Dermis microvascular lymphatic vessel endothelial cell (primary cell): ENCODE measurements at places on chromosomes 1 and 21. TPM values are rescaled to one million over a fixed set of nuclear protein-coding genes. Genes with fewer than 3 reads are reported as not detected.

- no peak for DNase-seq
These were observed 1353.2 kb upstream of the ADGRL2 start for GRCh38 chr1:80447526-80447925.

Gene CRYAA
- not detected in 2 replicates for total RNA-seq

GRCh38 chr1:170290276-170290675 lies 144.5 kb downstream of the NTMT2 start:
- no peak for DNase-seq

DNA sequence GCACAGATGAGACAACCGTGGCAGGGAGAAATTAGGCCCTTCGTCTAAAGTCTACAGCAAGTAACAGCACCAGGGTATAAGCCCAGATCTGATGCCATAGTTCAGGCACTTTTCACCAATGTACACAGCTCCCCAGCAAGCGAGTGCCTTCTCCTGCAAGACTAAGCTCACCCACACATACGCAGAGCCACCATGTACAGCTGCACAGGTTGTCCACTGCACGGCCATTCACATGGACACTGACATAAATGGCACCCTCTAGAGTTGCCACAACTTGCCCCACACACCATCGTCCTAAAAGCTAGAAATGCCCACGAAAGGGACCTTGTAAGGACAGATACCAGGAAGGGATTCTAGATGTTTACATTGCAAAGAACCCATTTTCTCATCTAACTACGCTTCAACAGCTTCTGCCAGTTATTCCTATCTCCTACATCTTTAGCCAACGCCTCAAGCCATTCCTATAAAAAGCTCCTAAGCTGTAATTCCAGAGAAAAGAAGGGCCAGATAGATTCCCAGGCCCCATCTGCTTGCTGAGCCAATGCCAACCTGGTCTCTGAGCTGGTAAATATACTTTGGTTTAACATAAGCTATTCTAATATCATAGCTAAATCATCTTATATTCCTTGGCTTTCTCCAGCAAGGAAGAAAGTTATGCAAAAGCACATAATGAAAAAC lies 174.0 kb upstream of the KAZN start:
- no peak for DNase-seq

Gene TGFB2
- total RNA-seq: 13.4 and 32.7 TPM in 2 replicates

Gene OR2L3
- total RNA-seq: not detected in 2 replicates

Gene DEGS1
- 86.3 and 137 TPM in 2 replicates for total RNA-seq

GRCh38 chr1:185308126-185308525 lies 8.9 kb downstream of the IVNS1ABP start:
- DNase-seq: no peak

DNA sequence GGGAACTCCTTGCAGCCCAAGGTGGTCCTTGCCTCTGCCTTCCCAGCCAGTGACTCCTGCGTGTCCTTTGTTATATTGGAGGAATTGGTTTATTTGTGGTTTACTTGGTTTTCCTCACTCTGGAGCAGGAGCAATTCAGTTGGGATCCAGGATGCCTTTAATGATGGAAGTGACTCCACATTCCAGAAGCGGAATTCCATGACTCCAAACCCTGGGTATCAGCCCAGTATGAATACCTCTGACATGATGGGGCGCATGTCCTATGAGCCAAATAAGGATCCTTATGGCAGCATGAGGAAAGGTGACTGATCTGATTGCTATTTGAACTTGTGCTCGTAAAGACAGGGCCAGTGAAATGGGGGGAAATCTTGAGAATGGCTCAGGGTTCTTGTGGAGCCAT lies 15.1 kb upstream of the PIGV start:
- DNase-seq: no peak

DNA sequence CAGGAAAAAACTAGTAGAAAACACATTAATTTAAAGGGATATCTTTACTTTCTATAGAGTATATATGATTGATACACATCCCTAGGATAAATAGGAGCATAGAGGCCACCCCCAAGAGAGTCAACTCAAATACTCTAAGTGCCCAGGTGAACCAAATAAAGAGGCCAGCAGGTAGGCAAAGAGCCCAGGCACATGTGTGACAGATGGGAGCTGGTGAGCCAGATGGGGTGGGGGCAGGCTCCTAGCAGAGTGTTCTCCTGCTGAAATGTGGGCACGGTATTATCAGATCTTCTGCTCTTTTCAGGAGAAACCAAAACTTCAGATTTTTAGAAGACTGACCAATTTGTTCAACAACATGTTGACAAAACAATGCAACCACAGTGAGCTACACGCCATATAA lies 333.4 kb upstream of the PKN2 start:
- DNase-seq: no peak

GRCh38 chr1:198829944-198830343 lies 191.1 kb downstream of the PTPRC start:
- peak; percentile 59 for DNase-seq

Gene AIDA
- 33.8 and 40.2 TPM in 2 replicates for total RNA-seq

- DNase-seq: peak; percentile 50
These were observed 18.1 kb downstream of the KNCN start for GRCh38 chr1:46533179-46533864.

GRCh38 chr1:104830534-104830933 lies 1080.8 kb downstream of the AMY1C start:
- no peak for DNase-seq

DNA sequence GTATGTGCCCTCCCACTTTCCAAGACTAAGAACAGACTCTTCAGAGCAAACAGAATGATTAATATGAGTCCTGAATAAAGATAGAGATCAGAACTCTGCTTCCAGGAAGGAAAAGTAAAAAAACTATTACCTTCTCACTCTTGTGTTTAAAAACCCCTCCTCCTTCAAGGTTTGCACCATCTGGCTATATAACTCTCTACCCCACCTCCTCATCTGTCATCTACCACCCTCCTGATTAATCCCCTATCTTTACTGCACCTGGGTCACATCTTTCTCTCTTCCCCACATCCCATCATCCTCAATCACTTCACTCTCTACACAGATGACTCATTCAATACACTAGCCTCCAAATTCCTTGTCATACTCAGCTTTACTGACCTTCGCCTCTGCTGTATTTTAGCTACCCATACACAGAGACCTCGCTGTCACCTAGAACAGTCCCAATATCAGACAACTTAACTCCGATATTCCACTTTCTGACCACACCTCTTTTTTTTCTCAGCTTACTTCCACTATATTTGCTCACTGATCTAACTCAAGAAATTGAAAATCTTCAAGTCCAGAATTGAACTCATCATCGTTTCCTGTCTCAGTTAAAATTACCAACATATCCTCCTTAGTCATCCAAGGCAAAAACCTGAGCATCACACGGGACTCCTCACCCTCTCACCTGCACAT lies 3.7 kb downstream of the SCMH1 start:
- peak; percentile 31 for DNase-seq

DNA sequence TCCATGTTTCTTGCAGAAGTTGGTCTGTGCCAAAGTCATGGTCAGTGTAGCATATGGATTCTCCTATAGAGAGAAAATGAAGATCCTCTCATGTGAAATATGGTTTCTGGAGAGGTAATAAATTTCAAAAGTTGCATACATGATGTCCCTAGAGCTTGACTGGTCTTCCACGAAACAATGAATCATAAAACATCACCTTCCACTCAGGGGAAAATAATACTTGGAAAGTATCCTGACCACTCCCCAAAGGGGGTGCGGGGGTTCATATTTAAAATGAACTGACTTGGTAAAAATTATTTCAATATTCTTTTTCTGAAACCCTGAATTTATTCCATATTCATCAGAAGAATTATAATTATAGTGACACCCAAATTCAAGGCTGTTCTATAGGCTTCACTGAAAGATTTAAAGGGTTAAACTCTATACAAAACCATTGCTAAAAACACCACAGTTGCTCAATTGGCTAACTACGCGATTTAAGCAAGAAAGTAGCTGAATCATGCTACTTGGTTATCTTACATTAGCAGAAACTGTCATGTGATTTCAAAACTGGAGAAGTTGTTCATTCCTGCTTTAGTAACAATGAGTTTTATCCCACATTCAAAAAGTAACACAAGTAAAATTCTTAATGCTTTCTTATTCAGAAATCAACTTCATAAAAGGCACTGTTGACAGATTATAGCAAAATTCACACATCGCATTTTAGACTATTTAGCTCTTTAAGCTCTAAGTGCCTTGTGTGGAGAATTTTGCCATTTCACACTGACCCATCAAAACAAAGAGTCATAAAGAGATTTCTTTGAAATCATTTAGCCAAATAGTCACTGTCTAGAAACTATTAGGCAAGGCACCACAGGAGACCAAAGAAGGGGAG lies 5.3 kb downstream of the CREG1 start:
- no peak for DNase-seq

DNA sequence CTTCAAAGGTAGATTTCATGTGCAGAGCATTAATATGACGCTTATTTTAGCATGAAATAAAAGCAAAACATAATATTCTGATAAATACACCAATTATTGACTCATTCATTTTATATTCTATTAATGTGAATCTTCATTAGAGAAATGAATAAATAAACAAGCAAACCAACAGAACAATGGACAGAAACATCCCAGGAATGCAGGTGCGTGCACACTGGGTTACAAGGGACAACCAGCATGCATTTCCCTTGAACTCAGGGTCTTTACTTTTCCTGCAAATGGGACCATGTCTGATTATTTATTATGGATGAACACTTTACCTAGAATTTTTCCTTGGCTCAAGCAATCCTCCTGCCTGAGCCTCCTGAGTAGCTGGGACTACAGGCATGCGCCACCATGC lies 13.5 kb downstream of the LRRC53 start:
- no peak for DNase-seq

DNA sequence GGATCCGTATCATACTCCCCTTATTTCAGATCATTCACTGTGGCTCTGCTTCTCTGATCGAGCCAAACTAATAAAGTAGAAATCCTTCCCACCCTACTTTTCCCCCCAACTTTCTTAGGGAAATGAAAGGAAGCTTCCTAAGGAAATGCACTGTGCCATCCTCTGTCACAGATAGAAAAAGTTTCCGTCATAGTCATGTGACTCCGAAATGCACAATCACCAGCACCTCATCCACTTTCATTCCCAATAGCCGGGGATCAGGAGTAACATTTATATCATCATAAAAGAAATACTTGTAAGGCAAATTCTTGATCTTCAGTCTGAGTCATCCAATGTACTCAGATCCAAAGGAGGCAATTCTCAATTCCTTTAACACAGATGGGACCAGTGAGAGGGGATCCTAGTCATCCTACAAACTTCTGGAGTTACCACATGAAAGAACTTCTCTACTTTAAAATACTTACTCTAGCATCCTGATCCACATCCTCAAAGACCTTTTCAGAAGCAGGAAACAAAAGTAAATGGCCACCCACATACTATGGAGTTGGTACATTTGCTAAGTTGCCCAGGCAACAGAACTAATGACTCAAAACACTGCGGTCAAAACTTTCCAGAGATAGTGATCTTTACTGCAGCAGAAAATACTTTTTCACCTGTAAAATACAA lies 97.8 kb upstream of the ZC3H11B start:
- no peak for DNase-seq

Gene RRP1B
- 22.1 and 25.2 TPM in 2 replicates for total RNA-seq

DNA sequence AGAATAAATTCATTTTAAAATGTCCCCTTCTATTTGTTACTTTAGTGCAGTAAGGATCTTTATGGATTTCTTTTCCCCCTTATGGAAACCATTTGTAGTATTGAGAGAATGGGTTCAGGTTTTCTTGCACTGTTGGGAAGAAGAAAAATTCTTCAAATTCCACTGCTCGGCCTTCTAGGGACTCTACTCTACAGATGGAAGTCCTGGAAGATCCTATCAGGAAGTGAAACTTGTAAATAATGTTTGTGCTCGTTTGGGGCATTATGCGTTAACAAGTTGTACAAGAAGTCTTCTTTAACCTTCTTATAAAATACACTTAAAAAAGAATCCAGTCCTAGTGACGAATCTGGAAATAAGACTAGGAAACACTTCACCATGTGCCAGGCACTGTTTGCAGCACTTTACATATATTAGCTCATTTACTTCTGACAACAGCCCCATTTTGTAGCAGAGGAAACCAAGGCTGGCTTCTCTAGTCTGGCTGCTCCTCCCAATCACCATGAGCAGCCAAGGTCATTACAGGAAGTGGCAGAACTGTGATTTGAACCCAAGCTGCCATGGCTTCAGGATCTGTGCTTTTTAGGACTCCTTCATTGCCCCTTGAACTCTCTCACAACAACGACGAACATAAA lies 11.8 kb downstream of the LRRC8D start:
- no peak for DNase-seq

Gene VSIG8
- total RNA-seq: not detected in 2 replicates

Gene SMPDL3B
- total RNA-seq: 0.26 and 0.89 TPM in 2 replicates

DNA sequence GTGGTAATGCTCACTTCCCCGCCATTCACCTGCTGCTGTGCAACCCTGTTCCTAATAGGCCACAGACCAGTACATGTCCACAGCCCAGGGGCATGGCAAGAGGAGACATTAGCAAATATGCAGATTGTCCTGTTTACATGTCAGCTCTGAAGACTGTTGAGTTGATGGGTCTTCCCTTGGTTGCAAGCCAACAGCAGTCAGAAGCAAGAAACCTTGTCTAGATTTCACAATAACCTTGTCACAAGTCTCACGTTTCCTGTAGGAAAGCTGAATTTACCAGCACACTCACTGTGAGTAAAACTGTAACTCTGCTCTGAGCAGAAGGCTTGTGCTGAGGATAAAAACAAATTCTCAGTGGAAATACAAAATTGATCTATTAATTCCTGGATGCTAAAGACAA lies 195.1 kb downstream of the HLX start:
- no peak for DNase-seq

DNA sequence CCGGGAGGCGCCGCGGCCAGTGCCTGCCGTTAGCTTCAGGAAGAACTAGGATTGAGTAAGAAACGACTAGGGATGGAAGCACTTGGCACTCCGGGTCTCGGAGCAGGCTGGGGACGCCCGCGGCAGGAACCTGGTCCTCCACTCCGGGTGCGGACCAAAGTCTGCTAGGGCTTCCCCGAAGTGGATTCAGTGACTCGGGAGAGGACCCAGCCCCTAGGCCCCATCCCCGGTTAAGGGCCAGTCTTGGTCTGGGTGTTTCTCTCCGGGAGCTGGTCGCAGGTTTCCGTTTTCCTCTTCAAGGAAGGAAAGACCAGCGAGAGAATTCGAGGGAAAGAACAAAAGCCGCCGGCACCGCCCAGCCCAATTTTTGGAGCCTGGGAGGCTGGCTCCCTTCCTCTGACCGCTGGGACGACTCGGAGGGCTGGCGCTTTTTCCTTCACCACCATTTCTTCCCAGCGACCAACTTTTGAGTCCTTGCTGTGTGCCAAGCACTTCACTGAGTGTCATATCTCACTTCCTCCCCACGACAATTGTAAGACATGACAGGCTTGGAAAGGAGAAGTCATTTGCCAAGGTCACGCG lies 16.8 kb upstream of the STMN1 start:
- DNase-seq: no peak

Gene TMEM200B
- 0.13 TPM in 2 replicates for total RNA-seq

- no peak for DNase-seq
These were observed 522 bp downstream of the LRP8 start for GRCh38 chr1:53327182-53327913.

Gene BNIPL
- total RNA-seq: under 0.01 and 0.13 TPM in 2 replicates

DNA sequence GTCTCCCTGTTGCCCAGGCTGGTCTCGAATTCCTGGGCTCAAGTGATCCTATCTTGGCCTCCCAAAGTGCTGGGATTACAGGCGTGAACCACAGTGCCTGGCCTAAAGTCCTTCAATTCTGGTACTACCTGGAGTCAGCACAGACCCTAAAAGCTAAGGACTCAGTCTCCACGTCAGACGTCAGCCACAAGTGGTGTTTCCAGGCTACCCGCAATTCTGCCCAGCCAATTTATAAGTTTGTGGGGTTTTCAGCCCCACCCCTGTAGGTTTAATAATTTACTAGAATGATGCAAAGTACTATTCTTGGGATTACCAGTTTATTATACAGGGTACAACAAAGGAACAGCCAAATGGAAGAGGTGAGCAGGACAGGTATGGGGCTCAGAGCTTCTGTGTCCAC lies 10.6 kb upstream of the DIP2A start:
- no peak for DNase-seq
